ENCODE measurements at places on chromosomes 12 and 14.
A peak's percentile ranks its signal among the peaks of the same experiment; 100 is the strongest.

GRCh38 chr12:126668538-126668937 lies 1598.4 kb upstream of the TMEM132C start:
- DNase-seq, result no peak

- DNase-seq, result no peak
Measured at GRCh38 chr12:95216711-95217376, 423 bp downstream of the FGD6 start.

DNA sequence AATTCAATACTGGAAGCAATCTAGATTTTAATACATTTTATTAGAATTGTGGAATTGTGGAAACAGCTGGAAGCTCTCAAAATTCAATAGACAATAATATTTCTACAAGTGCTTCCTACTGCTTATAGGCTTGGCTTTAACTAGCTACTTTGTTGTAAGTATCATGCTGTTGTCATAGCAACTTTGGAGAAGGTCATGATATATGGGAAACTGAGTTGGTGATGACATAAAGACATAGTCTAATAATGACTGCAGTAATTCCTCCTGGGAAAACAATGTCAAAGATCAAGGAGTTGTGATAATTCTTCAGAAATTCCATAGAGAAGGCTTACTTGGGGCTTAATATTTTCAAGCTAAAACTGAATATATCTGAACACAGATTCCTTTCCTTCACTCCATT lies 266.6 kb downstream of the KIF21A start:
- DNase-seq, result no peak

DNA sequence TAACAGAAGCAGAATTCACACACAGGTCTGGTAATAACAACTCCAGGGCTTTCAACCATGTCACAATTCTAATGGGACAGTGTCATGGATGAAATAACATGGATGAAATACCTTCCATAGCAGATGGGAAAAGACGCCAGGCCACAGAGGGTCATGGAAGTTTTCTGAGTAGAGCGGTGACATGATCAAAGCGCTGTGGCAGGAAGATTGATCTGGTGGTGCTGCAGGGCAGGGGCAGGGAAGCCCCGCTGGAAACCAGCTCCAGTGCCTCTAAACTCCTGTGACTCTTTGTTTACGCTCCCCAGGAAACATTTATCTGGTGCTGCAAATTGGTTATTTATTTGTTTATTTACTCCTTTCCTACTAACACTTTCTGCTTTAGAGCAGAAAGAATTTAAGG lies 108.3 kb upstream of the HMGA2 start:
- no peak for DNase-seq

DNA sequence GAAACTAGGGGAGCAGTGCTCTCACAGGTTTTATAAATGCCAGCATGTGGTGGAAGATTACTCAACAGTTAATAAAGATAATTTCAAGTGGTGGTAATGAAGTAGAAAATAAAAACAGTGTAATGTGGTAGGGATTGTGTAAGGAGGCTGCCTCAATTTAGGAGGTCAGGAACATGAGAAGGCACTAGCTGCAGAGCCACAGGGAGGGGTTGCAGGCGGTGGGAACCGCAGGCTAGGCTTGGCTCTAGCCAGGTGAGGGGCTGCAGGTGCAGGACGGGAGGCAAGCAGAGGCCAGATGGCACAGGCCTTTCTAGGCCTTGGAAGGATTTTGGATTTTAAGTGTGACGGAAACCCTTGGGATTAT lies 768 bp downstream of the METTL25 start:
- DNase-seq, result peak; percentile 29

DNA sequence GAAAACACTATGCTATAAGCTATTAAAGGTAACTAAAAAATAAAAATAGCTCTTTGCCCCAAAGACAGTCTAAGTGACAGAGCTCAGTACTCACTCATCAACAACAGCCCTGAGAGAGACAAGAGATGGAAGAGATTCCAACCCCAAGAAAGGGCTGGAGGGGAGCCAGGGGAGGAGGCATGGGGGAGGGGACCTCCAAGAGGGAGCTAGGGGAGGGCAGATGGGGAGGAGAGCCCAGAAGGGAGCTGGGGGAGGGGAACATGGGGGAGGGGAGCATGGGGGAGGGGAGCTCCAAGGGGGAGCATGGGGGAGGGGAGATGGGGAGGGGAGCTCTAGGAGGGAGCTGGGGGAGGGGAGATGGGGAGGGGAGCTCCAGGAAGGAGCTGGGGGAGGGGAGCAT lies 7.7 kb downstream of the SSH1 start:
- DNase-seq, result no peak

- no peak for DNase-seq
Measured at GRCh38 chr12:71846322-71846940, 6.9 kb downstream of the TBC1D15 start.

DNA sequence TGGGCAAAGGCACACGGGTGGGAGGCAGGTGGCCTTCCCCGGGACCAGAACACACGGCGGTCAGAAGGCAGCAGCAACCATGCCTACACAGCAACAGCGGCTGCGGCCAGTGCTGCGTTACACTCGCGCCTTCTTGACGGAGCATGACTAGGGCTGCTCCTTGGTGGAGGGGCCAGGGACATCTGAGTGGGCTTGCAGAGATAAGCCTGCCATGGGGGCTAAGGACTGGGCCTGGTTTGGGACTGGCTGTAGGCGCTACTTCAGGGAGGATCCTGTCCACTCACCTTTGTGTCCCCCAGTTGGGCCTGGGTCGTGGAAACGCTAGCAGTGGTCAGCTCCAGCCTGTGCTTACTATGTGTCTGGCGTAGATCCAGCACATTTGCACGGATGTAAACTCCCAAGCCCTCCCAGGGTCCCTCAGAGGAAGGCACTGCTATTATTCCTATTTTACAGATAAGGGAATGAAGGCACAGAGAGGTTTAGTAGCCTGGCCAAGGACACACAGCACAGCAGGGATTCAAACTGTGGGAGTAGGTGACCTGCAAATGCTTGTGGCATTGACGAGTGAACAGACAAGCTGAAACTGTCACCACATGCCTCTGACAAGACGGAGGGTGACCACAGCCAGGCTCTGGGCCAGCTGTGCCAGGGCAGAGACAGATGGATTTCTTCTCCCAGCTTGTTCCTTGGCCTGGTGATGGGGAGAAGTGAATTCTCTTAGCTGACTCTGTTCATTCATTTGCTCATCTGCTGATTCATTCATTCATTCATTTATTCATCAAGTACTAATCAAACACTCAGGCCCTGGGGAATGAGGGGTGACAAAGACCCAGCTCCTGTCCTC lies 31.9 kb upstream of the DLK1 start:
- DNase-seq, result no peak

GRCh38 chr12:89179983-89180382 lies 172.3 kb downstream of the DUSP6 start:
- DNase-seq, result no peak

DNA sequence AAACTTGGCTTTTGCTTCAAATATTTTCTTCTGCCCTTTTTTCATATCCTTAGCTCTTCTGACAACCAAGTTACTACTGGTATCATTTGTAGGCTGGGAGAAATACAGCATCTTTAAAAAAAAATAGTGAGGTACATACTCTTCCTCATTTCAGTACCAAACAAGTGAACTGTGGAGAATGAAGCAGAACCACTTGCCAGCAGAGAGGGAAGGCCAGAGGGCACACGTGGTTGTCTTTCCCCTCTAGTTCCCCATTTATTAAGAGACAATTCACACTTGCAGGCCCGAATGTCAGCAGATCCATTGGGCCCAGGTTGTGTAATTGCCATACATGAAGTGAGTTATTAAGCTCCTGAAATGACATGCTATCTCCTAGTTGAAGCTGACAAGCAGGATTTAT lies 3.2 kb downstream of the SUSD6 start:
- no peak for DNase-seq

DNA sequence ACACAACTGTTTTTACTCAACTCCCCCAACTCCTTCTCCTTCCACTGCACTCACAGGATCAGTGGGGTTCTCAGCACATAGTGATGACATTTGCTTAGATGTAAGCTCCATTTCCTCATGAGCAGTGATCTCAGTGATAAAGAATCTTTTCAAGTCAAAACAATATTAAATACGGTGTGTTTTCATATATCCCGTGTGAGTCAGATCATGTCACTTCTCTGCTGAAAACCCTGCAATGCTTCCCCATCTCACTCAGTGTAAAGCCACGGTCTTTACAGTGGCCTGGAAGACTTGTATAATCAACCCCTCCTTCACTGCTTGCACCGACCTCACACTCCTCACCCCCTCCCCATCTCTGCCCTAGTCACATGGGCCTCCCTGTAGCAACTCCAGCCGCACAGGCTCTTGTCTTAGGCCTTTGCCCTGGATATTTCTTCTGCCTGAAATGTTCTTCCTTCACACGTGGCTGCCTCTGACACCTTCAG lies 149.7 kb upstream of the ARHGAP5 start:
- no peak for DNase-seq

GRCh38 chr12:57902478-57902969 lies 38.8 kb upstream of the ATP23 start:
- DNase-seq, result no peak

GRCh38 chr12:6790496-6791150 lies 1.3 kb downstream of the CD4 start:
- DNase-seq, result peak; percentile 43

- no peak for DNase-seq
Measured at GRCh38 chr12:2925322-2925995, 33.7 kb upstream of the TEAD4 start.

GRCh38 chr14:73272393-73272792 lies 35.1 kb downstream of the PAPLN start:
- DNase-seq, result no peak

- DNase-seq, result no peak
Measured at GRCh38 chr12:47954058-47954457, 9.3 kb upstream of the TMEM106C start.

DNA sequence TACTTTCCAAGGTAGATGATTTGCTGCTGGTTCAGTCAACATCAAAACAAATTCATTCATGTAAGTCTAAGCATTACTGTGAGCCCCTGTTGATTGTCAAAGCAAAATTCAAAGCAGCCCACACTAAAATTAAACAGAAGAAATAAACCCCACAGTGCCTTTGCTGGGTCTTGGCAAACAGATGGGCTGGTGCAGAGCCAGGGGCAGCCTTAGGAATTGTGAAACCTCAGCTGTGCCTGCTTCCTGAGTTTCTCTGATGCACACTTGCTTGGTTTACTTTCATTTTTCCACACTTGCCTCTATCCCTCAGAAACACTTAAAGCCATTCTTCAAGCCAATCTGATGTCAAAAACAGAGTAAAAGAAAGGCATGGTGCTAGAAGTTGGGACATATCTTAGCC lies 6.6 kb upstream of the PLEKHG7 start:
- DNase-seq, result no peak

- DNase-seq, result no peak
Measured at GRCh38 chr14:92944976-92945375, 22.0 kb downstream of the CHGA start.

GRCh38 chr12:110020956-110021355 lies 21.7 kb downstream of the ANKRD13A start:
- DNase-seq, result no peak

- DNase-seq, result no peak
Measured at GRCh38 chr14:54300881-54301280, 95.9 kb upstream of the CDKN3 start.

DNA sequence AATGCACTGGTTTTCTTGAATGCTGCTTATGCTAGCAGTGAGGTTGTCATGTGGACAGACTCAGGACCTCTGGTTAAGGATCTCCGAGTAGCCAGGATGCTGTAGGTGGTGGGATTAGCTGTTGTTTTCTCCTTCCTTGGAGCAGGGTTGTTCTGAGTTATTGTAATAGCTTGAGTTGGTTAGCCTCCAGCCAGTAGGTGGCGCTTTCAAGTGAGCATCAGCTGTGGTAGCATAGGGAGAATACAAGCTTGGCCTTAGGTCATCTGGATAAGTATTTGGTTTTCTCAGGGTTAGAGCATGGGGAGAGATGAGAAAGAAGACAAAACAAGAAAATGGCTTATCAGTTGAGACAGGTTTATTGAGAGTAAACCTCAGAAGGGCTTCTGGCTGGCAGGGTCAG lies 299.7 kb upstream of the FBXO33 start:
- DNase-seq, result no peak

DNA sequence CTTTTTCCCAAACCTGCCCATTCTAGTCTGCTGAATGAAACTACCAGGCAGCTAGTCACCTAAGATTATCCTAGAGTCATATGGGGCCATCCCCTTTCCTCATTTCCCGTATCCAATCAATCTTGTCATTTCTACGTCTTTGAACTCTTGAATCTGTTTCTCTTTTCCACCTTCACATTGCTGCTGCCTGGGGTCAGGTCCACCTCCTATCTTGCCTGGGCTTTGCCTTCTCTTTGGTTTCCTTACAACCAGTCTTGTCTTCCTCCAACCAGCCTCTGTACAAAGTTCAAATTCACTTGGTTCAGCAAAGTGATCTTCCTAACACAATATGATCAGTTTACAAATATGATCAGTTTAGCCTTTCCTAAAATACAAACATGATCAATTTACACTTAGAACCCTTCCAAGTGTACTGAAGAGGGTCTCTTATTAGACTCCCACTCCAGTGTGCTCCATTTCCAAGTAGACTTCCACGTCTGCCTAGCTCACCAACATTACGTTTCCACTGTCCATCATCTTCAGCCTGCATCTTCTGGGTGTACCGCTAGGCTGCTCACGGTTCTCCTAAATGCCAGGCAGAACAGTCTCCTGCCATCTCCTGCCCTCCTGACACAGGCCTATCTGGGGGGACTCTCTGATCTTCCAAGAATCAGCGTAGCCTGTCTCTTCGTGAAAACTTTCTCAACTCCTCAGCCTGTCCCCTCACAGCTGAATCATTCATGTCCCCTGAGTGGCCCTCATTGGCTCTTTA lies 4.1 kb upstream of the ACVR1B start:
- no peak for DNase-seq

DNA sequence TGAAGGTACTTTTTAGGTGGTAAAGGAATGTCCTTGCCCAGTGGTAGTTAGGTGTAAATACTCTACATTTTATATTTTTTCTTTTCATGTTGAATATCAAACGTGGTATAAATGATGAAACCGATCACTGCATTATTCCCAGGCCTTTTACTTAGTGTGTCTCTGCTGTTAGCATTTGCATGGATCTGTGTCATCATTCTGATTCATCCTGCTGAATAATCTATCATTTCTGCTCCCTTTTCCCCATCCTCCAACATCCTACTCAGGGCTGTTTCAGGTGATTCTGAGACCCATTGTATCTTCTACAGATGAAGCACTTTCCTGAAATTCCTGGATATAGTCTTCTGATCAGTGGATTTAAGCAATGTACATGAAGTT lies 61.0 kb upstream of the PTHLH start:
- no peak for DNase-seq

- DNase-seq, result no peak
Measured at GRCh38 chr12:95322326-95322725, 104.7 kb downstream of the VEZT start.

- DNase-seq, result no peak
Measured at GRCh38 chr12:31586728-31587127, 4.2 kb downstream of the DENND5B start.

DNA sequence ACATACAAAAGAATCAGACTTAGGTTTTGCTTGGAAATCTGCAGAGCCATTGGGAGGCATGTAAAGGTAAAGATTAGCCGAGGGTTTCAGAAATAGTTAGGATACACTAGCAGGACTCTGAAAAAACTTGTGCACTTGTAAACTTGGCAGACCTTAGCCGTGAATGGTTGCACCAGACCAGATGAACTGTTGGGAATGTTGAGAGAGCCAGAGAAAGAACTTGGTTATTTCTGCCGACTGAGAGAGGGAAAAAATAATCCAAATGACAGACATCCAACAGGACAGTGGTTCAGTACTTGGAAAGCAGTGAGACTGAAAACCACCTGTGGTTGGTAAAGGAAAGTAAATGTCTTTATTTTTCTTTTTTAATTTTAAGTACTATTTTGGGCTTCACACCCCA lies 222.5 kb upstream of the DDHD1 start:
- DNase-seq, result no peak

GRCh38 chr14:20428802-20429201 lies 7.2 kb downstream of the KLHL33 start:
- DNase-seq, result no peak
